Endothelial cell of umbilical vein (primary cell): ENCODE measurements at places on chromosomes 7 and 10. TPM values are rescaled to one million over a fixed set of nuclear protein-coding genes. Genes with fewer than 3 reads are reported as not detected.

Gene ZNF680
- 10.8 and 11.5 TPM in 2 replicates for total RNA-seq

Gene FKBP9
- total RNA-seq: 112 and 124 TPM in 2 replicates

Gene PIP4K2A
- total RNA-seq: 32.6 and 35.4 TPM in 2 replicates

Gene H2AZ2
- 226 and 232 TPM in 2 replicates for total RNA-seq

Gene HILPDA
- 14.1 and 14.4 TPM in 2 replicates for total RNA-seq

Gene SEMA3D
- 10.3 and 14.1 TPM in 2 replicates for total RNA-seq

Gene SH2D4B
- total RNA-seq: not detected in 2 replicates

Gene IRF5
- total RNA-seq: 0.31 and 1.5 TPM in 2 replicates

Gene ELN
- 0.18 and 1.7 TPM in 2 replicates for total RNA-seq

Gene ABCA13
- total RNA-seq: 0.09 and 0.11 TPM in 2 replicates

Gene CALCR
- total RNA-seq: not detected in 2 replicates

Gene CALML3
- not detected in 2 replicates for total RNA-seq

Gene WNT8B
- not detected in 2 replicates for total RNA-seq

Gene ABCB1
- total RNA-seq: 7.1 and 13.4 TPM in 2 replicates

Gene TWNK
- 10.9 and 12.3 TPM in 2 replicates for total RNA-seq

- no peak for DNase-seq
Measured at GRCh38 chr10:53939654-53940053, 861.4 kb downstream of the PCDH15 start.

DNA sequence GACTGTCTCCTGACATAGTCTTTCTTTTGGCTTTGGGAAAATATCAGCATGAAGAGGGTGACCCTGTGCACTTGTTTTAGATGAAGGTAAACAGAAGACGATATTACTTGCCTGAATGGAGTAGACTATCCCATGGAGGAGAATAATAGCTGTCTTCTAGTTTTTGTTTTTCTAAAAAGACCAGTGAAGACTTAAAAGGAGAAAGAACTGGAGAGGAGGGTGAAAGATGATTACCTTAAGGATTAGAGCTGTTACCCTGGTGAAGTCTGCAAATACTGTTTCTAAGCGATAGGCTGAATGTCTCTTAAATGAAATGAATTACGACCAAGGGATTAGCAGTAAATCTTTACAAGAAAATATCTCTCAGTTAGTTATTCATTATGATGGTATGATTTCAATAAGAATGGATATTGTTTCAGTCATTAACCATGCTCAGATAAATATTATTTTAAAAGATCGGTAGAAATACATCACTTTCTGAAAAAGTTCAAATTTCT, 255.6 kb upstream of the FERD3L start:
- DNase-seq: no peak

GRCh38 chr10:3538656-3539531, 246.1 kb downstream of the KLF6 start:
- peak; percentile 97 for DNase-seq

GRCh38 chr7:104296900-104297299, 31.5 kb upstream of the LHFPL3 start:
- no peak for DNase-seq

DNA sequence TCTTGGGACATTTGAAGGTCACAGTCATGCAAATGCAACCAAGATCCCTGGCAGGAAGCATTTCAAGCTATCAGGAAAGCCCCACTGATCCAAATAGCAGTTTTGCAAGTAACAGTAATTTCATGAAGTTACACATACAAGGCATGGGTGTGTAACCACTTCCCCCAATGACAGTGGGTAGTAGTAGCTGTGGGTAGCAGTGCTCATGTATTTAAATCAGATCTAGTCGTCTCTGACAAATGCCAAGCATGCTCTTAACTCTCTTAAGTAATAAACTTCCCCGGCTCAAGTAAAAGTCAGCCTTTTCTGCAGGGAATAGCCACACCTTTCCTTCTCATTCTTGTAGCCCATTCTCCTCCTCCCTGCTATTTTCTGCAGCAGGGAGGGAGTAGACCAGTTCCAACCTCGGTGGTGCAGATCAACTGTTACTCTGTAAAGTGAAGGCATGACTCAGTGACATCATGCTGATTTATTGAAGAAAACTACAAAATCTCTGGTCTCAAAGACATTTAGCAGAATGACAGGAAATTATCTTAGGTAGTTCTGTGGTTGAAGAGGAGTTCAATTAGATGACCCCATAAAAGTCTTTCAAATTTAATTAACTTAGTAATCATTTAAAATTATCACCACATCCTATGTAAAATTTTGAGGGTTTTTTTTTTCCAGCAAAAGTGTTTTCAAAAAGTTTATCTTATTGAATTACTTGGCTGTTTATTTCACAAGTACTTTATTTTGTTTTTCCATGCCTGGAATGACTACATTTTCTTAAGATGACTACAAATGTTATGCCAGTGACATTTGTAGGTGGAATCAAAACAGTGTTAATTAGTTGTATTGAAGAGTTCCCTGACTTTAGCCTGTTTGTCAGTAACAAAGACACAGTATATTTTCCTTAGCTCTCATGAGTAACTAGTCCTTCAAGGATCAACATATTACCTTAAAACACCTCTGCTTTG, 568.3 kb downstream of the INHBA start:
- DNase-seq: no peak

DNA sequence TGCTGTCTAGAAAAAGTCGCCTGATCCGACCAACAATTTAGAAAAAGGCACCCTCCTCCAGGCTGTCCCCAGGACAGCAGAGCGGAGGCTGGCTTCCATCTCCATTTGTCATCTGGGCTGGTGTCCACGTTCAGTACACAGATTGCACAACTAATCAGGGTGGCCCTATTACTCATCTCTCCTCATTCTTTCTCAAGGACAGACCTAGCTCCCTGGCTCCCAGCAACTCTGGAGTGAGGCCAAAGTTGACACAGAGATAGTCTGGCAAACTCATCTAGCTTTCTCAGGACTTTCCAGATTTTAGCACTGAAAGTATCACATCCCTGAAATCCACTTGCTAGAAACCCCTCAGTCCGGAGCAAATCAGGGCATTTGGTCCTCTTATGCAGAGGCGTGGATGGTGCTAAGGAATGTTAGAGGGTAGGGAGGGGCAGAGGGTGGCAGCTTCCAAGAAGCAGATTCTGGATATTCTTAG, 75.1 kb downstream of the DNAH11 start:
- DNase-seq: peak; percentile 30

GRCh38 chr7:101124376-101125056, 2.4 kb upstream of the SERPINE1 start:
- DNase-seq: peak; percentile 88

GRCh38 chr7:54843841-54844355, 84.9 kb upstream of the SEC61G start:
- no peak for DNase-seq

GRCh38 chr10:13351340-13351915, 3.3 kb upstream of the SEPHS1 start:
- no peak for DNase-seq

DNA sequence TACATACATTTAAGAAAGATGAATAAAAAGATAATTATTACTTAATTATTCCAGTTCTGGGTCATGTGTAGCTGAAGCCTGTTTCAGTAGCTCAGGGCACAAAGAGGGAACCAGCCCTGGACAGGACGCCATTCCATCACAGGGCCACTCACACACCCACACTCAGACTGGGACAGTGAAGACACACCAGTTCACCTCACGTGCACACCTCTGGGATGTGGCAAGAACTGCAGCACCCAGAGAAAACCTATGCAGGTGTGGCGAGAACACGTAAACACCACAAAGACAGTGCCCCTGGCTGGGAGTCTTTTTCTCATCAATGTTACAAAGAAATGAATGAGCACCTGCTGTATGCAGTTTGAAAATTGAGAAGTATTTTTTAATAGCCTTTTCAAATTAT, 1.6 kb upstream of the IDI1 start:
- no peak for DNase-seq

DNA sequence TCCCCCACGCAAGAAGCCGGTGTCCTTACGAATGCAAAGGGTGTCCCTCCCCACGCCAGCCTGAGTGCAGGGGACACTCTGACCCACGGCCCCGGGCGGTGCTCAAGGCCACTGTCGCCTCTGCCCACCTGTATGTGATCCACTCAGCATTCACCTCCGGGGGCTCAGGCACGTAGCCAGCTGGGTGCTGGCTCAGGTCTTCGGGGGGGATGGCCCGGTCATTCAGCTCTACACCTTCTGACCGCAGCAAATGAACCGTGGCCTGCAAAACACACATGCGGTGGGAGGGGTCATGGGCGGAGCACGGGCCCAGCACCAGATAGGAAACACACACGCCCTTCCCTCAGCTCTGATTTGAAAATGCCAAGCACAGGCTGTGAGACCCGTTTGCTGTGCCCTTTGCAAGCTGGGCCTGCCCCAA, 25.9 kb downstream of the CFAP46 start:
- no peak for DNase-seq

DNA sequence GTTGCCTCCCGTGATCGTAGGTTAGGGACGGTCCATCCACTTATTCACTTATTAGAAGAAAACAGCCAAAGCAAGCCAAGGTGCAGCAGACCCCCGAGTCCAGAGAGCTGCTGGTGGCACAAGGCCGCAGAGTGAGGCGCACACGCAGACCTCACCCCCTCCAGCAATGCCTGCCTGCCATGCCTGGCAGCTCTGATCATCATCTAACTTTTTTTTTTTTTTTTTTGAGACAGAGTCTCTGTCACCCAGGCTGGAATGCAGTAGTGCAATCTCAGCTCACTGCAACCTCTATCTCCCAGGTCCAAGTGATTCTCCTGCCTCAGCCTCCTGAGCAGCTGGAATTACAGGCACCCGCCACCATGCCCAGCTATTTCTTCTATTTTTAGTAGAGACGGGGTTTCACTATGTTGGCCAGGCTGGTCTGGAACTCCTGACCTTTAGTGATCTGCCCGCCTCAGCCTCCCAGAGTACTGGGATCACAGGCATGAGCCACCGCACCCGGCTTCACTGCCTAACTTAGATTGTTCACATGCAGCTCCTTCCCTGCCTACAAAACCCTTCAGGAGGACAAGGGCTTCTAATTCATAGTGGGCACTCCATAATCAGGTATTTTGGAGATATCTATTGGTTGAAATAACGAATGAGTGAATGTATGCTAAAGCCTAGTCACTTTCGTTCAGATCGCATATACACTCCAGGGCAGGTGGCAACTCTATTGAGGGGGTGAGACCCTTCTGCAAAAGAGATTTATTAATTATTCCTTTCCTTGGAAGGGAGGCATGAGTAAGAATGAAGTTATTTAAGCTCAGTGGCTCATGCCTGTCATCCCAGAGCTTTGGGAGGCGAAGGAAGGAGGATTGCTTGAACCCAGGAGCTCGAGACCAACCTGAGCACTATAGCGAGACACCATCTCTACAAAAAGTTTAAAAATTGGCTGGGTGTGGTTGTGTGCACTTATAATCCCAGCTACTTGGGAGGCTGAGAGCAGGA, 15.9 kb downstream of the TRIM56 start:
- no peak for DNase-seq

DNA sequence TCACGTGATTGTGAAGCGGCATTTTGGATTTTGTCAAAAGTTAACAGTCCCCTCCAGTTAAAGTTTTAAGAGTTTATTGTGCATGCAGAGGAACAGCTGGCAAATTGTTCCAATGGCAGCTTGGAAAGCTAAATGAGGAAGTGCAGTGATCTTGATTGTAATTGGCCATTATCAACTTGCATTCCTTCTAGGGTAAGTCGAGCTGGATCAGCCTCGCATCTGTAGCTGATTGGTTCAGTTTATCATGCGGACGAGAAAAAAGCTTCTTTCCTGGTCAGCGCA, 566 bp downstream of the ZNF789 start:
- DNase-seq: peak; percentile 78

GRCh38 chr10:26624006-26624405, 73.5 kb upstream of the PDSS1 start:
- no peak for DNase-seq

DNA sequence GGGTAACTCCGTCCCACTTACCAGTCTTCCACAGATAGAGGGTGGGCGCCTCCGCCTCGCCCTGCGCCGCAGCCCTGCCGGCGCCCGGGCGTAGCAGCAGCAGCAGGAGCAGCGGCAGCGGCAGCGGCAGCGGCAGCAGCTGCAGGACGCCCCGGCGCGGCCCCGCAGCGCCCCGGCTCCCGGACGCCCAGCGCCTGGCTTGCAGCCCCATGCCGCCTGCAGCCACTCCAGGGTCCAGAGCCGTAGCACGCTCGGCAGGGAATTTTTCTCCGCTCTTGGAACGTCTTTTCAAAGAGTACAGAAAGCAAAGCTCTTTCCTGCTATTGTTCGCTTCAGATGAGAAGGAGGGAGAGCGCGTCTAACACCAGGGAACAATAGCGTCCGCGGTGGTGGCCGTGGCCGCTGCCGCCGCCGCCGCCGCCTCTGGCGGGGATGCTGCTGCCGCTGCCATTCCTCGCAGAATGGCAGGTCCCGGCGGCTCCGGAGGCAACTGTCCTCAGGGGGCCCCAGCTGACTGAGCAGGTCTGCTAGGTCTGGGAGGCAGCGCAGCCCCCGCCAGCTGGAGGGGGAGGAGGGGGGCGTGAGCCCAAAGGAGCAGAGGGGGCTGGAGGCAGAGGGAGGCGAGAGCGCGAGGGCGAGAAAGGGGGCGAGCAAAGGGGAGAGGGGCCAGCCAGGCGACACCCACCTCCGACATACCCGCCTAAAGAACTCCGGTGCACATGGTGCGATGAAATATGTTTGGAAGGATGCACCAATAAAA, at the start of gene THSD7A:
THSD7A (minus strand) TSS at position 463 of the 760 bp plus-strand sequence; CDS start at position 211, 252 bp downstream.
- peak; percentile 81 for DNase-seq

- no peak for DNase-seq
Measured at GRCh38 chr10:34081347-34081743, 733.8 kb downstream of the PARD3 start.

- DNase-seq: no peak
Measured at GRCh38 chr10:70432101-70432500, 9.4 kb downstream of the NODAL start.
